ENCODE measurements at places on chromosomes 5 and 9.
A peak's percentile ranks its signal among the peaks of the same experiment; 100 is the strongest.

GRCh38 chr9:123354806-123355508 is 1.0 kb upstream of the CRB2 start:
- DNase-seq: no peak

- peak; percentile 46 for DNase-seq
These were observed 46.9 kb downstream of the AHRR start for GRCh38 chr5:368183-369084.

DNA sequence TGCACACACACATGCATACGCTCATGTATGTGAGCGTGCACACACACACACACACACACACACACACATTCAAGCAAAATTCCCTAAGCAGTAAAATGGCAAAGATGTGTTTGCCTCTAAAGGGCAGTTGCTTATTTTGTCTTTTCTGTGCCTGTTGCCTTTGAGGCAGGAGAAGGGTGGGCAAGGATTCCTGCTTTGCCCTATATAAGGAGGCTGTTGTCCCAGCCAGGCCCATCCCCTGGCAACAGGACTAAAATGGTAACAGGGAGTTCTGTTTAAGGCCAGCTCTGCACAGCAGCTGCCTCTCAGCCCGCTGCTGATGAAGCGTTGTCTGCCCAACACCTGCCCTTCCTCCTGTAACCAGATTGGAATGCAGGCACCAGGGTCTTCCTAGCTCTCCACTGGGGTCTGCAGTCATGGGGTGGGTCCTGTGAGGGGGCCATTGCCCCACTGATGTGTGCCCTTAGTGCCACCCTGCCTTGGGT is 64.4 kb downstream of the PPARGC1B start:
- no peak for DNase-seq

- no peak for DNase-seq
These were observed 30.2 kb upstream of the TBCA start for GRCh38 chr5:77806213-77806843.

GRCh38 chr5:132019337-132019736 is 7.9 kb upstream of the ACSL6 start:
- no peak for DNase-seq

DNA sequence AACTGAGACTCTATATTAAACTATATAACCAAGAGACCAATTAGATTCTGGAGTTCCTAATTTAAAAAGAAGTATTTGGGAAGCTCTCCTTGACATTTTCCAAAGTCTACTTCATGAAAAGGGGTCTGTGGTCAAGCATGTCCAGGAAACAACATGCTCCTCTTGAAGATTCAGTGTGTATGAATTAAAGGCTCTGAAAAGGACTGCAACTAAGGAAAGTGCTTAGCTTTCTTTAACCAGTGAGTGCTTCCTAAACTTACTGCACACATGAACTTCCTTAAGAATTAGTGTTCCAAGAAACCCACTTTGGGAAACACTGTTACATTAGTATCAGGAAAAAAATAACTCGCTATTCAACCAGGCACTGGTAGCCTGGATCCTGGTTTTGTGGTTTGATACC is 167.6 kb downstream of the MED27 start:
- DNase-seq: no peak

DNA sequence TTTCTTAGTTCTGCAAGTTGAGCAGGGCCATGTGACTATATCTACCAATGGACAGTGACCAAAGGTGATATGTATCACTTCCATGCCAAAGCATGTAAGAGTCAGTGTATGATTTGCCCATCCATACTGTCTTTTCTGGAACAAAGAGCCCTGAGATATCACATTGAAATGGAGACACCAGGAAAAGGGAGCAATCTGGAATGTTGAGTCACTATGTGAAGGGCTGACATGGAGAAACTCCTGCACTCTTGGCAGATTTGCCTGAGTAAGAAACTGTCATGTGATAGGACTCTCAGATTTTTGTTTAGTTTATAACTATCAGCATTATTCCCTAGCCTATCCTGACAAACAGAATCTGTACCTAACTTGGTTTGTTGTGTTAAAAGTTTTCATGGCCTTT is 29.8 kb upstream of the TMEM161B start:
- no peak for DNase-seq

- no peak for DNase-seq
These were observed 20.5 kb upstream of the GPX3 start for GRCh38 chr5:150999704-151000442.

GRCh38 chr5:95759005-95759404 is 27.9 kb downstream of the RHOBTB3 start:
- no peak for DNase-seq

DNA sequence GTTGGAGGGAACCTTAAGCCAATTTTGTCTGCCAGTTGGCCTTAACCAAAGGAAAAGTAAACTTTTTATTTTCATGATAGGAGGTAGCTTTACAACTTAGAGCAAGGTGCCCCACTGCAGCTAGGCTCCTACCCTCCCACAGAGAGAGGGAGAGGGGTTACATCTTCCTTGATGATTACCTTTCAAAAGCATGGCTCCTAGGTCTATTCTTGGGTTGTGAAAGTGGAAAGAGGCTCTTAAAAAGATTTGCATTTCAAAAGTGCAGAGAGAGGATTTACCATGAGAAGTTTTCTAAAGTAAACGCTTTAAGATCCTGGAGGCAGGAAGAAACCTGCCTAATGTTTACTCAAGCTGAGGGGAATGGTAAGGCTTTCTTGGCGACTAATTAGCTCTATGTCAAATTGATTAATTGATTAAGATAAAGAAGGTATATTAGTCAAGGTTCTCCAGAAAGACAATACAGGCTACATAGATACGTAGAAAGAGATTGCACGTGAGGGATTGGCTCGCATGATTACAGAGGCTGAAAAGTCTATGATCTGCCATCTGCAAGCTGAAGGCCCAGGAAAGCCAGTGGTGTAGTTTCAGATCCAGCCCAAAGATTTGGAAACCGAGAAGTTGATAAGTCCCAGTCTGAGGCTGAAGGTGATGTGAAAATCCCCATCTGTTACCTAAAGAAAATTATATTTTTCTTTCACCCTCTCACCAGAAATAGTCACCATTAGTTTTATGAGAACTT is 333.8 kb upstream of the CTNND2 start:
- DNase-seq: no peak

DNA sequence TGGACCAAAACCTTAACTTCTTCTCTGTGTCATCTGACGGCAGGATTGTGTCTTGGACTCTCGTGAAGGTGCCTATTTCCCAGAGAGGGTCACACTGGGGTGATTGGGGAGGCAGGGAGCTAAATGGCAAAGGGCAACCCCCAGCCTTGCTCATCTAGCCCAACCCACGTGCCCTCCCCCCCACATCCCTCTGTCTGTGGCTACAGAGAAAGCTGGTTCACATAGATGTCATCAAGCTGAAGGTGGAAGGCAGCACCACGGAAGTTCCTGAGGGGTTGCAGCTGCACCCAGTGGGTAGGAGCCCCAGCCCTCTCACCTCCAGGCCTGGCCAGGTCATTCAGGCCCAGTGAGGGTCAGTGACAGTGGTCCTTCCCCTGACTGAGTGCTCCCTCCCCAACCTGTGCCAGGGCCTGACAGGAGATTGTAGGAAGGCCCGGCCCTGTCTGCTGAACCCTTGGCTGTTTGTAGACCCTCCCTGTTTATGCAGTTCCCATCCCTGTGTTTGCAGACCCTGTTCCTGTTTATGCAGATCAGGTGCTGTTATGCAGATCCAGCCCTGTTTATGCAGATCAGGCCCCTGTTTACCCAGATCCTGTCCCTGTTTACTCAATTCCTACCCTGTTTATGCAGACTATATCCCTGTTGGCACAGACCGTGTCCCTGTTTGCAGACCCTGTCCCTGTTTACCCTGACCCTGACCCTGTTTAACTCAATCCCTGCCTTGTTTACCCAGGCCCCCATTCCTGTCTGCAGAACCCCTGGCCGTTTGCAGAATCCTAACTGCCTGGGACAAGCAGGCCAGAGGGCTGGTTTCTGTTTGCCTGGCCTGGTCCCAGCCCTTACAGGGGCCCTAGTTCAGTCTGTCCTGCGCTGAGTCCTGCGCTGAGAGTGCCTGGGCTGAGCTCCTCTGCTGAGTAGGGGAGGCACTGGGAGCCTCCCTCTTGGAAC is 10.4 kb downstream of the ENHO start:
- no peak for DNase-seq

- DNase-seq: no peak
These were observed 115.7 kb upstream of the EPB41L4A start for GRCh38 chr5:112534611-112535255.

Measured in left forelimb (tissue), 1 donor.